ENCODE measurements at places on chromosomes 2 and 18.

DNA sequence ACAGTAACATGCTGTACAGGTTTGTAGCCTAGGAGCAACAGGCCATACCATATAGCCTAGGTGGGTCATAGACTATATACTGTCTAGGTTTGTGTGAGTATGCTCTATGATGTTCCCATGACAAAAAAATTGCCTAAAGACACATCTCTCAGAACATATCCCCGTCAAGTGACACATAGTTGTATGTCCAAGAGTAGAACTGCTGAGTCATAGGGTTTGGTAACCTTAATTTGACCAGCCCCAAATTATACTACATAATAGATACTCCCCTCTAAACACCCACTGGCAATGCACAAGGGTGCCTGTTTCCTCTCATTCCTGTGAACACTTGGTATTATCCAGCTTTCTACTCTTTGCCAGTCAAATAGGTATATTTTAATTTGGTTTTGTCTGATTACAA lies 161.6 kb downstream of the LCLAT1 start:
- no peak for DNase-seq

DNA sequence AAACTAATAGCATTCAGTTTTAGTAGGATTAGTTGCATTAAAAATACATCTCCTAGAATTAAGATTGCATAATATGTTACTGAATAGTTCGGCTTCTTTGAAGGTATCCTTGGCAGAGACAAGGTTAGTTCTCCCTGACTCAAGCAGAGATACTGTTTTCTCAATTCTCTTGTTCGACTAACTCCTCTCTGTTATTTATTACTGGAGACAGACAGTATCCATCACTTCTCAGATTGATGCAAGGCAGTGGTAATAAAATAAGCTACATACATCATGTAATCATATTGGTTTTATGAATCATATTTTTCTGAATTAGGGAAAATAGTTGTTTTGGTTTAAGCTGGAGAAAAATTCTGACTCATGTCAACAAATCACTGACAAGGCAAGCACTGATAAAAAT lies 134.8 kb downstream of the SLC8A1 start:
- DNase-seq = no peak

GRCh38 chr18:48787203-48788151 lies 163.3 kb downstream of the SMAD7 start:
- no peak for DNase-seq

- no peak for DNase-seq
These were observed 53.1 kb downstream of the CTDP1 start for GRCh38 chr18:79732721-79733025.

DNA sequence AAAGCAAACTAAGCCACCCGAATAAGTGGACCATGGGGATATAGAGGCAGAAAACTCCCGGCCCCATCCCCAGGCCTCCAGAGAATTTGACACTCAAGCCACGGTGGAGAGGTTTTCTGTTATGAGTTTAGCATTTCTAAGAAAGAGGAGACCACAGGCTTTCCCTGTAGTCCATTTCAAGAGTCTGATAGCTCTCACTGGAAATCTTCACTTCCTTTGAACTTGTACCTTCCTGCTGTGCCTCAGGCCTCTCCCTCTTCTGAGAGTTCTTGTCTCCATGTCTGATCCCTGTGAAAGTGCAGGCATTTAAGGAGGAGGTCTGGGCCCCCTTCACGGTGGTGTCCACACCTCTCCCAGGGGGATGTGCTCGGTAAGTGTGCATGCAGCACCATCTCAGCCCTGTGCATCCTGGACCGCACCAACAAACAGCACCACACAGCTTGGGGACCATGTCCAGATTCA lies 113.7 kb downstream of the BCL2 start:
- no peak for DNase-seq

DNA sequence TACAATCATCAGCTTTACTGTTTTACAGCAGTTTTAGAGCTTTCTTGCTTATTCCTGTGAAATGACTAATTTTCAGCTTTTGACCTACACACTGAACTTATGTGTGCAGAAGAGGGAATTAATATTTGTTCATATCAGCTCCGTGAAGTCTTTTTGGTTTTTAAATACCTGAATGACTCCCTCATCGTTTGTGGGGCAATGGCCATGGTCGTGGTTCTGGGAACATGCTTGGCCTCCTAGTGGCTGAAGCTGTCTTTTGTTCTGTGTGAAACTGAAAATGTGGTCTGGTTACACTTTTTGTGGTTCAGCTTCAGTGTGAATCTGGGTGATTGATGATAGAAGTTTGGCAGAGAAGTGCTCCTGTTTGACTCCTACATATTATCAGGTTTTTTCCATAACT lies 408.1 kb downstream of the THSD7B start:
- DNase-seq = no peak

GRCh38 chr2:168713325-168713724 lies 89.1 kb upstream of the NOSTRIN start:
- no peak for DNase-seq

GRCh38 chr2:78263571-78263970 lies 741.4 kb upstream of the LRRTM4 start:
- no peak for DNase-seq

DNA sequence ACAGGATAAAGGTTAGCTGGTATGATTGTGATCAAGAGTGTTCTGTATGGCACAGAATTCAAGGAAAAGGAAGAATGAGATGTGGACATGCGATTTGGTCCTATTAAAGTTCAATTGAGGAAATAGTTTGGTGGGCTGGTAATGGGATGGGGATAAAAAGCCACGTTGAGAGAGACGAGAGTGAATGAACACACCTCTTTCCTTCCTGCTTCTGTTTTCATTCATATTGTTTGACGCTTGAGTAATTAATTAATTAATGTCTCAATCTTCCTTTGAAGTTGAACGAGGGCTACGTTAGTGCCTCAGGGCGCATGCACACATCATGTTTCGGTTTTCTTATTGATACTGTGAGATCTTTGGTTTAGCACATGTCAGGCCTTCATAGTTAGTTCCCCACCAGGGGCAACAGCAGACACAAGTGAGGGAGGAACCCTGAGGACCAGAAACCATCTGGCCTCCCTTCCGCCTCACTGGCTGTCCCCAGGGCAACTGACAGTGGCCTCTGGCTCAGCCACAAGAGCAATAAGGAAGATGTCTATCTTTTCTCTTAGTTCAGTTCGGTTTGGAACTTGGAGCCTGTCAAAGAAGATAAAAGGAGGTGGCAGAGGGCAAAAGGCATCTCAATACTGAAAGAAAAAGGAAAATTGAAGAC lies 116.0 kb downstream of the LIPG start:
- no peak for DNase-seq

DNA sequence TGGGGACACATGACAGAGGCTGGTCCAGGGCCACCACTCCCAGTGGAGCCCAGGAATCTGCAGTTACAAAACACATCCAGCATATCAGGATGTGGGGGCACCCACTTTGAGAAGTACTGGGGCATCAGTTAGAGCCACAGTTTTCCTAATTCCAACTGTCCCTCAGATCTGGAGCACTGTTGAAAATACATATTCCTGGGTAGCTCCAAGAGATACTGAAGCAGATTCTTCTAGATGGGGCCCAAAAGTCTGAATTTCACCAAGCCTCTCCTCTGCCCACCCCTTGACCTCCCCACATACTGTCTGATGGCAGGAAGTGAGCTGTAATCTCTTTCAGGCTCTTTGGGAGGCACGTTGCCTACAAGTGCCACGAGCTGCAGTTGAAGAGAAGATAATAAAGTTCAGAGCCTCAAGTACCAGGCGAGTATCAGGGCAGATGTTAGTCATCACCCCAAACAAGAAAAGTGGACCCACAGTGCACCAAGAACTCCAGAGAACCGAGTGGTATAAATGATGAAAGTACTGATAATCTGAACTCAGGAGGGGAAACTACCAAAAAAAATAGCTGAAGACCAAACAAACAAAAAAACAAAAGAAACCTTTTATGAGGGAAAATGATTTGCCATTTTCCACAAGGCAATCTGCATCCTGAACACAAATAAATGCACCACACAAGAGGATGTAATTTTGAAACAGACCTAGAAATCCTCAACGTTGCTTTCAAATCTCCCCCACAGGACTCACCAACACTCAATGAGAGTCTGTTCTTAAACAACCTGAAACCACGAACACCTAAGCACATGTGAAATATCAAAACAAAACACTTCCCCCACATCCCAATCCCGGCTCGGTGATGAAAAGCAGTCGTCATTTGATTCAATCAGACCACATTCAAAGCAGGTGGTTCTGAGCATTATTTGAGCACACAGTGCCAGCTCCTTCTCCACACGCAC lies 98.7 kb downstream of the TCF4 start:
- DNase-seq = peak; percentile 7

DNA sequence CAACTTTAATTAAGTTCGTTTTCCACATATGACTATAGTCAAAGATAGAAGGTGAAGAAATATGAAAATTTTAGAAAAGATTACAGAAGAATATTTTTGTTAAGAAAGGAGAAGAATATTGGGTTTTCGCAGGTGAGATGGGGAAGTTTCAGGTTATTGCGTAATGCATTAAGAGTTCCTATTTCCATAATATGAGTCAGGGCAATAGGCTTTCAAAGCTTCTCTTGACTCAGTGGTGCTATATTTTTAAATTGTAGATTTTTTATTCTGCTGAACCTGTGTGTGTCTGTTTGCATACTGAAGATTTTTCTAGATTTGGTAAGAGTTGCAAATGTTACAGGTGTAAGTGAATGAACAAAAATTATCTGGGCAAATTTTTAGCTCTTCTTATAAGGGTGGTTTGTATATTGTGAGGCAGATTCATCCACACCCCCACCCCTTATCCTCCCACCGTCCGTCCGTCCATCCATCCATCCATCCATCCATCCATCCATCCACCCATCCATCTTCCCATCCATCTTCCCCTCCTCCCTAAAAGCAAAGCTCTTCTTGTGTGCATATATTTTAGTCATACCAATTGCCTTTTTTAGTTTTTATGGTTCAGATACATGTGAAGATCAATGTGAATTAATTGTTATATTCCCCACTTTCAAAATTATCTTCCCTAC lies 69.6 kb downstream of the MYO1B start:
- DNase-seq = no peak

DNA sequence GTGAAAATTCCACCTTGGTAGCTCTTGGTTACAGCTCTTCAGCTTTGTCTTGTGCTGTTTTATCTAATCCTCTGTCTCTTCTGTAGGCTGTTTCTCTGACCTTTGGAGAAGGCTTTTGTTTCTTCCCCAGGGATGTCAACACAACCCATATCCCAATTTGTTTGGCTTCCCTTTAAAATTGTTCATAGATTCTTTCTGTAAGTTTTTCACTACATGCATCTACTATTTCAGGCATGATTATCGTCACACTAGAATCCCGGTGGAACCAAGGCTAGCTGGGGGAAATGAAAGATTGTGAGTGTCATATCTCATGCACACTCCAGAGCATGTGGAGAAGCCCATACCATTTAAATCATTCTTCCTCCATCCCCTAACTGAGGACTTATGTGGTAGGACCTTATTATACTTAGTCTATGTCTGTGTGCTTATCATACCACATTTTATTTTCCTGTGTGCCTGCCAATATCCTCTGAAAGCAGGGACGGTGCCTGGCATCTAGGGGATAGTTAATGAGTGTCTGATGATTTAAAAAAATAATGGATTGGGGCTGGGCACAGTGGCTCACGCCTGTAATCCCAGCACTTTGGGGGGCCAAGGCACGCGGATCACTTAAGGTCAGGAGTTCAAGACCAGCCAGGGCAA lies 59.9 kb downstream of the CRIM1 start:
- no peak for DNase-seq

DNA sequence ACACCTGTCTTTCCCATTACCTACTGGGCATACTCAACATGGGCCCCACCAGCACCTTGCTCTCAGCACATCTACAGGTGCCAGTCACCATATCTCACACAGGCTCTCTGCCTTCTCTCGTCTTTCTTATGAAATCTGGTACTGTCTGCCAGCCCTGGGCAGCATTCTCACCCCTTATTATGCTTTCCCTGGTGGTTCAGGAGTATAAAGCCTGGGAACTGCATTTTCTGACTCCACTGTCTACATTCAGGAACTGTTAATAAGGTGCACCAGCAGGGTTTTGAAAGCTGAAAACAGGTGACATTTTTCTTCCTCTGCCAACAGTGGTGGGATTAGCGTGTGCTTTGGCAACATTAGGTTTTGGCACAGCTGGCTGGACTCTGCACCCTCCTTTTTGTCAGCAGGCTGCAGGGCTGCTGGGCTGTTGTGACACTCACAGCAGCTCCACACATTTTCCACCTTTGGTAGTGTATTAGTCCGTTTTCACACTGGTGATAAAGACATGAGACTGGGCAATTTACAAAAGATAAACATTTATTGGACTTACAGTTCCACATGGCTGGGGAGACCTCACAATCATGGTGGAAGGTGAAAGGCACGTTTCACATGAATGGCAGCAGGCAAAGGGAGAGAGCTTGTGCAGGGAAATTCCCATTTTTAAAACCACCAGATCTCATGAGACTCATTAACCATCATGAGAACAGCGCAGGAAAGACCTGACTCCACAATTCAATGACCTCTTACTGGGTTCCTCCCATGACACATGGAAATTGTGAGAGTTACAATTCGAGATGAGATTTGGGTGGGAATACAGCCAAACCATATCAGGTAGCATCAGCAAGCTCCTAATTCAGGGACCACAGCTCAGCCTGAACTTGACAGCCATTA lies 343.1 kb upstream of the LYPD1 start:
- no peak for DNase-seq

GRCh38 chr2:40258135-40258457 lies 193.8 kb downstream of the SLC8A1 start:
- DNase-seq = no peak

DNA sequence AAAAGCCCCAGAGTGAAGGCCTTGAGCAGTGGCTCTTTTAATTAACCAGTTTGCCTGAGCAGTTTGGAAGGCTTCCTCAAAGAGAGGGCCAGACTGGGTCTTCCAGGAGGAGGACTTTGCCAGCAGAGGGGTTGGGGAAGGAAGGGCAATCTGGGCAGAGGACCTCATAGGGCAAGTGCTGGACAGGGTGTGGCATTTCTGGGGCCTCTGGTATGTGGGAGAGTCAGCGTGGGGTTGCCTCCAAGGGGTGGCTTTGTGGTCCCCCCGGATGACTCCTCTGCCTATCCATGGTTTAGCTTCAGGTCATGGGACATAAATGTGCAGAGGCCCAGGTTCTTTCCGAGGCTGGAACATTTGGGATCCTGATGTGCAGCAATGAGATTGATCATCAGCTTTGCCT lies 12.6 kb downstream of the GLI2 start:
- DNase-seq = no peak

DNA sequence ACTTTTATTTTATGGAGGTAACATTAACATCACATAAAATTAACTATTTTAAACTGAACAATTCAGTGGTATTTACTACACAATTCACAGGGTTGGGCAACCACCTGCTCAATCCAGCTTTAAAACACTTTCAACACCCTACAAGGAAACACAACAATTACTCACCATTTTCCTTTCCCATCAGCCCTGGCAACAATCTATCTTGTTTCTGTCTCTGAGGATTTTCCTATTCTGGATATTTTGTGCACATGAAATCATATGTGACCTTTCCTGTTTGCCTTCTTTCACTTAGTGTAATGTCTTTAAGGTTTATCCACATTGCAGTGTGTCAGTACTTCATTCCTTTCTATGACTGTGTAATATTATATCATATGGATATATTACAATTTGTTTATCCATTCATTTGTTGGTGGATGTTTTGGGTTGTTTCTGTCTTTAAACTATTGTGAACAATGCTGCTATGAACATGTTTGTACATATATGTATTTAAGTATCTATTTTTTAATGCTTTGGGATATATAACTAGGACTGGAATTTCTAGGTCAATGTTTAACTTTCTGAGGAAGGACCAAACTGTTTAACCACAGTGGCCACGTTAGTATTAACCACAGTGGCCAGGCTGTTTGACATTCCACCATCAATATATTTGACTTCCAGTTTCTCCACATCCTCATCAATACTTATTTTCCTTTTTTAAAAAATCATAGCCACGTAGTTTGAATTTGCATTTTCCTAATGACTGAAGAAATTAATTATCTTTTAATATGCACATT lies 72.4 kb upstream of the KIF5C start:
- DNase-seq = no peak

- no peak for DNase-seq
These were observed 1.2 kb downstream of the MYL12A start for GRCh38 chr18:3248658-3249359.
